ENCODE measurements at places on chromosomes 16 and 17.

DNA sequence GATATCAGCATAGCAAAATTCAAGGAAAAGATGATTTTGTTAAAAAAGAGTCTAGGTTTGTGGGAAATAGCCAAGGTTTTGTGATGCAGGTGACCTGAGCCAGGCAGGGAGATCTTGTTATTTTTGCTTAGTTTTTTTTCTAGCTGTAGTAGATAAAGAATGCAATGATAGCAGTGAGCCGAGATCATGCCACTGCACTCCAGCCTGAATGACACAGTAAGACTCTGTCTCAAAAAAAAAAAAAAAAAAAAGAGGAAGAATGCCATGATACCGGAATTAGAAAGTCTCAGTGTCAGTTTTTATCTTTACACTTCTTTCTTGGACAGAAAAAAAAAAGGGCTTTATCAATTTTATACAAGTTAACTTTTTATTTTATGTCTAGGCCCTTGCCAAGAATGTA, 27.5 kb downstream of the TMEM238L start:
- no peak for DNase-seq

GRCh38 chr17:13490906-13491482, 110.7 kb downstream of the HS3ST3A1 start:
- no peak for DNase-seq

DNA sequence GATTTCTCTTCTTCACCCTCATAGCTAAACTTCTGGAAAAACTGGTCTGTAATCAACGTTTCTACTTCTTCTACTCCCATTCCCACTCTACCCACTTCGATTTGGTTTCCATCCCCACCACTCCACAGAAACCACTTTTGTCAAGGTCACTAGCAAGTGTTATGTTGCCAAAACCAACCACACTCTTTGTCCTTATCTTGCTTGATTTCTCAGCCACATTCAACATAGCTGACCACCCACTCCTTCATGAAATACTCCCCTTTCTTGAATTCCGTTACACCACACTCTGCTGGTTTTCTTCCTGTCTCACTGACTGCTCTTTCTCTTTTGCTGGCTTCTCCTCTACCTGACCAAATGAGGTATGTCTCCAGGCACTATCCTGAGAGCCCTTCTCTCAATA, 11.9 kb downstream of the IKZF3 start:
- DNase-seq: no peak

- DNase-seq: no peak
Observed at GRCh38 chr17:41308918-41309359, at the start of gene KRTAP16-1. Gene KRTAP16-1, minus strand, starts transcription at chr17:41309309. Its CDS starts 56 bp downstream, at chr17:41309253.

GRCh38 chr16:57800200-57801097, 1.8 kb downstream of the KIFC3 start:
- no peak for DNase-seq

DNA sequence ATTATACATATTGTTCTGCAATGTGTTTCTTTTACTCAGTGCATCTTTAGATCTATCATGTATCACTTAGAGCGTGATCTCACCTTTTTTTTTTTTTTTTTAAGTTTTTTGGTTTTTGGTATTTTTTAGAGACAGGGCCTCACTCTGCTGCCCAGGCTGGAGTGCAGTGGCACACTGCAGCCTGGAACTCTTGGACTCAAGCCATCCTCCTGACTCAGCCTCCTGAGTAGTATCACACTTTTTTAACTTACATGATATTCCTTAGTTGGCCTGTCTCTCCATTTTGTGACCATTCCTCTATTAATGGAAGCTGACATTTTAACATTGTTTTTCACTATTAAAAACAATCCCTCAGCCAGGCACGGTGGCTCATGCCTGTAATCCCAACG, 4.7 kb upstream of the MPO start:
- DNase-seq: no peak

DNA sequence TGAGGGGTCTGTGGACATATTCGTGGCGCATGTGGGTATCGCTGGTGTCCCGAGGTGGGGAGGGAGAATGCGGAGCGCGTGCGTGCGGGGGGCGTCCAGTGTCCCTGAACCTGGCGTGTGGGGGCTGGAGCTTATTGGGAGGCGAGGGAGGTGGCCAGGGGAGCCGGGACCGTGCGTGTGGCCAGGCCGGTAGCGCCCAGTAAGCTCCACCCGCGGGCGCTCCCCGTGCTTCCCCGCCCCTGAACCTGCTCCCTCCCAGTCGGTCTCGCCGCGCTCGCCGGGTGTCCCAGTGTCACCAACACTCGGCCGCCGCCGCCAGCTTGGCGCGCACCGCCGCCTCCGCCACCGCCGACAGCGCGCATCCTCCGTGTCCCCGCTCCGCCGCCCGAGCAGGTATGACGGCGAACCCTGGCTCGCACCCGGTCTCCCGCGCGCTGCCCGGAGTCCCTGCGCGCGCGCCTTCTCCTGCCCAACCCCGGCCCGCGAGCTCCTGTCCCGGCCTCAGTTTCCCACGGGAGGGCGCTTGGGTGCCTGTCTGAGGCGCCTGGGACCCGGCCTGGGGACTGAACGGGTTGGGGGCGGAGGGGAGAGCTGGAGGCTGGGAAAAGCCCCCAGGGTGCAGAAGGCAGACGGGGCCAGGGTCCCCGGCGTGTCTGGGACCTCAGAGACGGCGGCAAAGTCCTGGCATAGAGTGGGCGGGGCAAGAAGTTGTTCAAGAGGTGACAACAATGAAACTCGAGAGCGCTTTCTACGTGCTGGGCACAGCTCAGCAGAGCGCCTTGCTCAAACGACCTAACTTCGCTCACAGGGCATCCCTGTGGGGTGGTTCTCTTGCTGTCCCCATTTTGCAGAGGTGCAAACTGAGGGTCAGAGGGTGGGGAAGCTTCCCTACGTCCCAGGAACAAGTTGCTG, at the start of gene SCNN1B:
SCNN1B (plus strand) TSS at position 258 of the 912 bp plus-strand sequence. CDS start 46,298 bp downstream, outside the sequence.
- DNase-seq: no peak

GRCh38 chr17:50573866-50574611, 13.5 kb downstream of the CACNA1G start:
- DNase-seq: no peak

GRCh38 chr16:2842340-2843000, 12.4 kb downstream of the ZG16B start:
- peak; percentile 44 for DNase-seq

GRCh38 chr17:57468932-57469775, 212.8 kb downstream of the MSI2 start:
- DNase-seq: no peak

DNA sequence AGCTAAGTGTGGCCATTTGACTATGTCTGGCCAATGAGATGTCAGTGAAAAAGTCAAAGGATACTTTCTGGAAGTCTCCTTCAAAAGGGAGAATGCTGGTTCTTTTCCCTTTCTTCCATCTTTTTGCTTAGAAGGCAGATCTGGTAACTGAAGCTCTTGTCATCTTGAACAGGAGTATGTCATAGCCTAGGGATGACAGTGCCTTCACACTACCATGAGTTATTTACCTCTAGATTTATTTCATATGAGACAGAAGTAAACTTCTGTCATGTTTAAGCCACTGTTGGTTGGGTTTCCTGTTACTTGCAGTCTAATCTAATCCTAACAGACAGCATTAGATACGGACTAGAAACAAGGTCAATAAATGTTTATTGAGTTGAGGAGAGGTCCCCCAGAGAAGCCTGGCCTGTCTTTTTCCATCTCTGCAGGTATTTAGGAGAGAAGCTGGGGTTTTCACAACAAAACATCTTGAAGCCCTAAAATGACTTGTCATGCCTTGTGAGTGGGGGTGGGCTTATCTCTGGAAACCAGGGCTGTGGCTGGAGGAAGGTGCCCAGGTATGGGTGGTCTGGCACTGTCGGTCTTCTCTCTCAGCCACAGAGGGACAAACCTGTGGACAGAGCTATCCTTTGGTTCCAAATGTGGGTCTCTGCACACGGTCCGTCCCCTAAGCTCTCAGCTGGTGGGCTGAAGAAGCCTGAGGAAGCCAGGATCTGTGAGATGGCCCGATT, 28.5 kb downstream of the TMEM98 start:
- DNase-seq: no peak

- no peak for DNase-seq
Observed at GRCh38 chr17:72970797-72971196, 121.7 kb downstream of the SLC39A11 start.

- no peak for DNase-seq
Observed at GRCh38 chr16:19555938-19556771, 652 bp downstream of the VPS35L start.

GRCh38 chr16:15605839-15606517, 37.0 kb downstream of the MARF1 start:
- DNase-seq: no peak

- no peak for DNase-seq
Observed at GRCh38 chr17:10211666-10212065, 13.3 kb upstream of the GAS7 start.

- no peak for DNase-seq
Observed at GRCh38 chr17:42844271-42844670, at the start of gene AOC2. Gene AOC2, plus strand, starts transcription at chr17:42844580. Its CDS starts 47 bp downstream, at chr17:42844627.

DNA sequence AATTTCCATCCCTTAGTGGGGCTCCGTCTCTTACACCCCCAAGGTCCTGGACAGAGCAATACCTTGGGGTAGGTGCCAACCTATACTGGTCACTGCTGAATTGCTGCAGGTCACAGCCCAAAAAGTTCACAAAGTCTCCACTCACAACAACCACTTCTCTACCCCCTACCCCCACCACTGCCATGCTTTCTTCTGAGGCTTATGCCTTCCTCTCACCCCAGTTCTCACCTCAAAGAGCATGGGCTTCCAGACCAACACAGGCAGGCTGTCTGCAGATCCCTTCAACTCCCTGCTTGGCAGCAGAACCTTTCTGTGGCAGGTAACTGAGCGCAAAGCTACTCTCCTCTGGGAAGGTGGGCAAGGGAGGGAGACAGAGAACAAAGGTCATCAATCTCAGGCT, 35.5 kb downstream of the C16orf78 start:
- no peak for DNase-seq
